ENCODE measurements at places on chromosomes 1 and 21.

DNA sequence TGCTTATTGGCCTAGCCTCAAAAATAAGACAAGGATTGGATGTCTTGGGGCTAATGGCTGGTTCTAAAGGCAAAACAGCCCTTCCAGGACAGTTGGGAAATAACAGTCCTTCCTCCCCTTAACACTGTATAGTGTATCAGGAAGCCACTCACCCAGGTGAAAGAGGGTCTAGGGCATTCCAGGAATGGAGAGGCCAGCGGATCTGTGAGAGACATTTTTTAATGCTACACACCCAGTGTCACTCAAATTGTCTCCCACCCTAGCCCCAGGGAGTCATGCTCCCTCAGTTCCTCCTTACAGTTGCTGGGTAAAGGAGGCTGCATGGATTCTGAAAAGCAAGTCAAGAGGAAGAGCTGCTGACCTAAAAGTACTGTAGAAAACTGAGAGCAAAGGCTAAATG lies 24.1 kb upstream of the EXO1 start:
- no peak for DNase-seq

GRCh38 chr1:6461538-6462411 lies 4.2 kb downstream of the TNFRSF25 start:
- no peak for DNase-seq

DNA sequence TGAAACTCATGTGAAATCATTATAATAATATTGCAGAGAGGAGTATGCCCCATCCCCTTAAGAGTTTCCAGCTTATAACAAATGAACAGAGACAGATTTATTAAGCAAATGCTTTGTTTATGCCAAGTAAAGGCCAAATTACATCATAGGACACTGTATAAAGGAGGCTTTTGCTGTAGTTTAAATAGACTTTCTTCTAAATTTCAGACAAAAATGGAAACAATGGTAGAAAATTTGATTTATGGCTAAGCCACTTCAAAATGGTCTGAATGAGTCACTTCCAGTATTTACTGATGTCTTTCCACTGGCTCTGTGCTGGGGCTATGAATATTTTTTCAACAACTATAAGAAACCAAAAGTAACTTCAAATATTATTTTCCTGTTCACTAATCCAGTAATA lies 81.1 kb upstream of the ST6GALNAC5 start:
- no peak for DNase-seq

DNA sequence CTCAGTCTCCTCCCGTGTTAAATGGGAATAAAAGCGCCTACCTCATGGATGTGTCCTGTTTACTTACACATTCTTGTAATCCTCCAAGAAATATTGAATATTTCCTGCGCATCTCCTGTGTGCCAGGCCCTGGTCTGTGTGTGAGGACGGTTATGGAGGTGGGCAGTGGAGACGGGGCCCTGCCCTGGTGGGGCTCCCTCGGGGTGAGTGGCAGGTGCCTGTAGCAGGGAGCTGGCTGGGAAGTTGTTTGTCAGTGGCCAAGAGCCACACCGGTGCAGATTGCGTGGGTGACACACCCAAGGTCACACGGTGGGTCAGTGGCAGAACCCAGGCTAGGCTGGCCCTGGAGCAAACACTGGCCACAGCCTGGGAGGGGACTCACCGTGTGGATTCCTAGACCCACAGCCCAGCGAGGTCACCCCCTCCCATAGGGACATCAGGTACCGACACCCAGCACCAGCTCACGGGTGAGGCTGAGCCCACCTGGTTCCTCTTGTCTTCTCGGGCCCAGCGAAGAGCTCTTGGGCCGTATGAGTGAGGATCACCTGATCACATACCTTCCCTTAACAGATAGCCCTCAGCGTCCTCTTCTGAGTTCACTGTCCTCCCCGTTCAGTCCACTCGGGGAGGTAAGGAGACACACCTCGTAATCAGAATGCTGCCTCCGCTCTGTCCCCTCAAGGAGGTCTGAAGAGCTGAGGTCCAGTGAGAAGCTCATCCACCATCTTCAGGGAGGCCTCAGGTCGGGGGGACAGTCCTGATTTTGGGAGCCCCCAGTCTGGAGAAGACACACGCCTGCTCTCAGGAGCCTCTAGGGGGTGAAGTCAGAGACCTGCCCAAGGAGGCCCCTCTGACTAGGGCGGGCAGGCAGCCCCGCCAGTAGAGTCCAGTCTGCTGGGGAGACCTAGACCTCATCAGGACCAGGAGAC lies 349.6 kb downstream of the MATN1 start:
- no peak for DNase-seq

- no peak for DNase-seq
Observed at GRCh38 chr1:44275991-44276405, 62.7 kb downstream of the DMAP1 start.
